ENCODE measurements at places on chromosomes 5 and 9.
A peak's percentile ranks its signal among the peaks of the same experiment; 100 is the strongest.

DNA sequence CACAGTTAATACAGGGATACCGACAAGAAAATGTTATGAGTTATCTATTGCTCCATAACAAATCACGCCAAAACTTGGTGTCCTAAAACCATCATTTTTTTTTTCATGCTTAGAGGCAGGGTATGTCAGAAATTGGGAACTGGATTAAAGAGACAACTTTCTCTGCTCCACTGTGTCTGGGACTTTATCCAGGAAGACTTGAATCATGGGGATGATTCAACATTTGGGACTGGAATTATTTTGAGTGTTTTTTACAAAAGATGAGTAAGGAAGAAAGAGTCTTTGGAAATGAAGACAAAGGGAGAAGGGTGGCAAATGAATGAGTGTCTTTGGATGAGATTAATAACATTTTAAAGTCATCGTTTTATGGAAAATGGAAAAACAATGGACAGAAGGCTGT is 1883.7 kb upstream of the C9orf72 start:
- DNase-seq, result no peak

DNA sequence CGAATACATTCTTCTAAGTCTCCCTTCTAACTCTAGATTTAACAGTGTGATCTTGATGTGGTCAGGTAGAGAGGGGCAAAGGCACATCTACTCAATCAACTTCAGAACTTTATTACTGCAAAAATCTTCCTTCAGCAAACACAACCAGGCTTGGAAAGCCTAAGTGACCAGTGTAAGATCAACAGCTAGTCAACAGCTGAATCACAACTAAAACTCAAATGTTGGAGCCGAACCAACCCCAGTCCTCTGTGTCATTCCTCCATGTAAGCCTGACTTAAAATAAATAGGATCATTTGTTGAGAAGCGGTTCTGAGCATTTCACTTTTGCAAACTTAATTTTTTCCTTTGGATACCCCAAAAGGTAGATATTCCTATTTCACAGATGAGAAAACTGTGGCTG is 352.7 kb downstream of the EBF1 start:
- DNase-seq, result no peak

DNA sequence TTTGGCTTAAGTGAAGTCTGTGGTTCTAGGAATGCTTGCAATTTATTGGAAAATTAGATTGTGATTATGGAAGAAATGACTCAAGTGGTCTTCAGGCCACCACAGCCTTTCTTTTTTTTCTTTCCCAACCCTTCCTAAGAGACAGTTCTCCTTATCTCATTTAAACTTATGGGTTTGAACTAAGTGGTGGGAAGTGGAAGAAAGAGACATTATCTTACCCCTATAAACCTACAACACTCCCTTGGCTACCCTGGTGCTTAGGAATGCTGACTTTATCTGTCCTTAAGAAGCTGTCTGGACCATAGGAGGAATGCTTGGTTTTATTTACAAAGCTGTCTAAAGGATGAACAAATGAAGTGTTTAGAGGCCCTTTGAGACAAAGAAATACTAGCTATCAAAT is 5.1 kb upstream of the ERAP1 start:
- no peak for DNase-seq

- DNase-seq, result peak; percentile 53
These were observed 107.6 kb upstream of the PRSS3 start for GRCh38 chr9:33687779-33688178.

- no peak for DNase-seq
These were observed 120.0 kb upstream of the CDKN2B start for GRCh38 chr9:22129133-22129532.

- no peak for DNase-seq
These were observed 112.5 kb upstream of the SLIT3 start for GRCh38 chr5:169413416-169413815.

DNA sequence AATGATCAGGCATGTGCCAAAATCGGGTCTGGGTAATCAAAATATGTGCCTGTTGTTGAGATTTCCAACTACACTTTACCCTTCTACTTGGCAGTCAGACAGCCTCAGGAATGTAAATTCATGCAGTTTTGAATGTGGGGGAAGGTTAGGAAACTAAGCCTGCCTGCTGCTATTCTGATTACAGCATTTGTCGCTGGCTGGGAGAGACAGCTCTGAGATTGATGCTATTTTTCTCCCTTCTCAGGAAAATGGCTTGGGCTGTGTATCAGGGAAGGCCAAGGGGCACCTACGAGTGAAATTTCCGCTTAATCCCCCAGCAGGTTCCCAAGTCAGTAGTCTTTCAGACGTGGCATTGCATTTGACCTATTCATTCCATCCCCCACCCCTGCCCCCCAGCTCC is 3.6 kb upstream of the RGS7BP start:
- DNase-seq, result no peak

DNA sequence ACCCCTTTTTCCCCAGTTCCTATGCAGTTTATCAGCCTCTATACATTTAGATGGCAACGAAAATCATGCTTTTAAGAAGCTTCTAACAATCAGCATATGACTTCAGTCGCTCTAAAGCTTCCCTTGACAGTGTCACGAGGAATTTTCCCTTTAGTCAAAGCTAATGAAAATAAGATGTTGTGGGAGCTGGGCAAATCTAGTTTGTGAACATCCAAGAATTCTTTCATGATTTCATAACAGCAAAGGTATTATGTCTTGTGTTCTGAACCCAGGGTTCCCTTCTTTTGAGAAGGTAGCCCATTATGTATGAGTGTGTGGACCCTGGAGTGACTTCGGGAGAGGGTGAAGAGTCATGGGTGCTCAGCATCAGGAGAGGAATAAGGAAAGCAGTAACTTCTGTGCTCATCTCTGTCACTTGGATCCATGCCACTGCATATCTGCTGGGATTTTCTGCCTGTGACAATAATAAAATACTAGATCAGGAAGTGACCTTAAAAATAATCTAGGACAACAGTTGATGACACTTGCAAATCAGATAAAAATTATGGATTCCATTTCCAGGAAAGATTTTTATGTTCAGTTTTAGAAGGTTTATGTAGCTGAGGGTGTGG is 102.4 kb downstream of the PCSK1 start:
- DNase-seq, result no peak

DNA sequence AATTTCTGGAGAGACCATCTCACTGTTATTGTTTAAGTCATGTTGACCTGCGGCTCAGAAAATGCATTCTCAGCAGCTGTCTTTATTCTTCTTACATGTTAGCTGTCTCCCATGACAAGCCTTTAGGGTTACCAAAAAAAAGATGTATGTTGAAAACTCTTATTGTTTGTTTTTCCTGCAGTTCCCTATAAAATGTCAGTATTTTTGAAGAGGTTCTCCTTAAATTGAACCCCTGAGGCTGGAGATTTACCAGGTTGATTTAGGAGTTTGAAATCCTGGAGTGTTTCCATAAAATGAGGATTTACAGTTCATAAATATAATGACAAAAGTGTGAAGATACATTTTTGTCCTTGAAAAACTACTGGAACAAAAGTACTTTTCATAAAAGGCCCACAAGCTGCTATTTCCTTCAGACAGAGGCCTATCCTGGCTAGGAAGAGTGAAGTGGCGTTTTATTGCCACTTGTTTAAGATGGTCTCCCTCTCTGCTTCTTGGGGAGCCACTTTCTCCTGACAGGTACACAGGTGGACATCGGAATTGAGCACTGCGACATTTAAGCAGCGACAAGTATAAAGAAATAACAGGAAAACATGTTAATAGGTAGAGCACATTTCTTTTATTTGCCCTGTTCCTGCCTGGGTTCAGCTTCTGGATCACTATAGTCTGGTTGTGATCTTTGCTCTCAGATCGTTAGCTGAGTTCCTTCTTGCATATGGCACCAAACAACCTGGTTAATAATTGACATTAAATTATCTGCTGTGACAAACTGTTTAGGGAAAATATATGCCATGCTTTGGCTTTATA is 344.8 kb upstream of the RPS23 start:
- DNase-seq, result no peak

GRCh38 chr5:74468421-74468820 is 172.1 kb downstream of the ENC1 start:
- no peak for DNase-seq

DNA sequence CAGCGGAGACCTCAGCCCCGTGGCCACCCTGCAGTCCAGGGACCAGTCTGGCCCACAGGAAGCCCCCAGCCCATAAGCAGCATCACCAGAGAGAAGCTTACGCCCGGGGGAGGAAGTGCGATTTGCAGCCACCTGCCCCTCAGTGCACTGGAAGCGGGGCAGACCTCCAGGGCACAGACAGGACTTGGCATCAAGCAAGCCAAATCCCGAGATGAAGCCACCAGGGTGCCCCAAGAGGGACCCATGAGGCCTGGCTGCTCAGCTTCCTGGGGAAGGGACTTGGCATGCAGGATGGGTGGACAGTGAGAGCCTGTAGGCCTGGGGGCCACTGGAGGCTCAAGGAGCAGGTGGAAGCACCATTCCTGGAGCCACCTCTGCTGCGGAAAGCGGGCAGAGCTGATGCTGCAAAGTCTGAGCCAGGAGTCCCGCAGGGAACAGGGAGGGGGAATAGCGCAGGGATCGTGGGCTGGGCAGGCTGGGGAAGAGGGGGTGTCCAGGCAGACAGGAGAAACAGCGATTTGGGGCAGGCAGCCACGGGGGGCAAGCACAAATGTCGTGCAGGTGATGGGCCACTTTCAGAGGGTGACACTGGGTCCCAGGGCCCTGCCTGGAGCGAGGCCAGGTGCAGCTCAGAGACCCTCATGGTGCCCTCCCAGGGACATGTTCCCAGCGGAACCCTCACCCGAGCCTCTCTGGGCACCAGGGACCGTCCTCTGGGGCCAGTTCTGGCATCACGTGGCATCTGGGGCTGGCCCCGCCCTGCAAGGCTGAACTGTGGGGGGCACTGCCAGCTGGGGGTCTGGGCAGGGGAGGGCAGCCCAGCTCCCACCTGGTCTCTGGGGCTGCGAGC is 3.2 kb downstream of the LRRC26 start:
- no peak for DNase-seq

DNA sequence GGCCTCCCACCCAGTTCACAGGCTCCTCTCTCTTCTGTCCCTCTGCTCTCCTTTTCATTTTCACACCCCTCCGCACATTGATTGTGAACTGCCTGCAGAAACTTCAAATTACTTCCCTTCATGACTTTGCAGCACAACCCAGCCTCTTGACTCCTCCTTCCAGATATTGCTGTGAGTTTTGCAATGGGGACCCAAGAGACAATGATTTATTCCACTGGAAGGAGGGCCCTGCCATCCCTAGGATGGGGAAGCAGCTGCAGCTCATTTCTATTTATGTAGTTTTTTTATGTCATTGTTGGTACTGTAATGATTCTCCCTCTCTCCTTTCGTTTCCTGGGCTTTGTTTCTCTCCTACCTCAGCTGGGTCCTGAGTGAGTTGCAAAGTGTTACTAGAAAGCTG is 364.9 kb downstream of the ICE1 start:
- DNase-seq, result no peak

DNA sequence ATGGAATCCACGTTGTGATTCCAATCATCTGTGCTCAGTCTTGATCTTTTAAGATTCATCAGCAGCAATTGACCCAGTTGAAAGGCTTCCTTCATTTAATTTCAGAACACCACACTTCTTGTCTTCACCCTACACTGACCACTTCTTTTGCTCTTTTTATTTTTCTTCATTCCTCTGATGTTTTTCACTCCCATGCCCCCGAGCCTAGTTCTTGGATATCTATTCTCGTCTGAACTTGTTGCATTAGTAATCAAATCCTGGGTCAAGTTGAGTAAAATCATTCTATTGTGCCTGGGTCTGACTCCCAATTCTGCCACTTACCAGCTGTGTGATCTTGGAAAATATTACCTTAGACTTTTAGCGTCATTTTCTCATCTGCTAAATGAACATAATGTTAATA is 356.5 kb downstream of the CDH12 start:
- no peak for DNase-seq

GRCh38 chr9:111992523-111992922 is 95.9 kb downstream of the UGCG start:
- DNase-seq, result no peak

DNA sequence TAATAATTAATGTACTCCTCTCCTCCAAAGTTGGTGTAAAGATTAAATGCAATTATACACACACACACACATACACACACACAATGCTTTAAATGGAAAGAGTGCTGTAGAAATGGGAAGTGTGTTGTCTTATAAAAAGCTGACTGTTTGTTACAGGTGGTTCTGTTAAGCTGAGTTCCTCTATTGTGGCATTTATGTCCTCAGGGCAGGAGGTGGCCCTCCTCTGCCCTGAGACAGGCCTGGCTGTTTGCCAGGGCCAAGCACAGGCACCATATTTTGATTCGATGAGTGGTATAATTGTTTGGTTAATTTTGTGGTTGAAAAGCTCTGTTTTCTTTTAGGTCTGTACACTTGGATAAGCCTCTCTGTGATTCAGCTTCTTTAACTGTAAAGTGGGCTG is 573.9 kb downstream of the KIF4B start:
- no peak for DNase-seq

DNA sequence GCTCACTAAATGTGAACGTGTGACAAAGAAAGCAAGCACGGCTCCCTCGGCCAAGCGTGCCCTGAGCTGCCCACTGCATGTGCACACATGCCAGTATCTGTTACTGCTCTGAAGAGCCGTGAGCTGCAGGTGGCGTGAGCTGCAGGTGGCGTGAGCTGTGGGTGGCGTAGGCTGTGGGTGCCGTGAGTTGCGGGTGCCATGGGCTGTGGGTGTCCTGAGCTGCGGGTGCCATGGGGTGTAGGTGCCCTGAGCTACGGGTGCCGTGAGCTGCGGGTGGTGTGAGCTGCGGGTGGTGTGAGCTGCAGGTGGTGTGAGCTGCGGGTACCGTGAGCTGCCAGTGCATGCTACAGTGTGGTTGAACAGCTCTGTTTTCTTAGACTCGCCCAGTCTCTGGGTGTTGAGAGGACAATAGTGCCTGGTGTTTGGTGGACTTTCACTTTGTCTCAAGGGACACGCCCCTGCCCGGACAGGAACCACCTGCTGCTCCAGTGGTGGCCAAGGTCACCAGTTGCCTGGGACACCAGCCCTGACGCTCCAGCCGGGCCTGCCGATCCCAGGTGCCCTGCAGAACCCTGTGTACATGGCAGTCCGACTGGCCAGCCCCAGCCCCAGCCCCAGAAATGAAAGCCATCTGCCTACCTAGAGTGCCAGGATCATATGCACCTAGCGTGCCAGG is 6.7 kb downstream of the CCDC187 start:
- DNase-seq, result no peak

- no peak for DNase-seq
These were observed 304.4 kb upstream of the SMC2 start for GRCh38 chr9:103789686-103790085.

GRCh38 chr5:175386526-175386925 is 57.5 kb downstream of the DRD1 start:
- DNase-seq, result no peak

- no peak for DNase-seq
These were observed 9.8 kb downstream of the RNF183 start for GRCh38 chr9:113293285-113293878.

Measured in BE2C (cell line).